Mesenteric fat pad (tissue), 1 donor: ENCODE measurements at places on chromosomes 5 and 9. TPM values are rescaled to one million over a fixed set of nuclear protein-coding genes. Genes with fewer than 3 reads are reported as not detected.

GRCh38 chr5:150153957-150154617 lies 1.6 kb downstream of the PDGFRB start:
- no peak for DNase-seq

DNA sequence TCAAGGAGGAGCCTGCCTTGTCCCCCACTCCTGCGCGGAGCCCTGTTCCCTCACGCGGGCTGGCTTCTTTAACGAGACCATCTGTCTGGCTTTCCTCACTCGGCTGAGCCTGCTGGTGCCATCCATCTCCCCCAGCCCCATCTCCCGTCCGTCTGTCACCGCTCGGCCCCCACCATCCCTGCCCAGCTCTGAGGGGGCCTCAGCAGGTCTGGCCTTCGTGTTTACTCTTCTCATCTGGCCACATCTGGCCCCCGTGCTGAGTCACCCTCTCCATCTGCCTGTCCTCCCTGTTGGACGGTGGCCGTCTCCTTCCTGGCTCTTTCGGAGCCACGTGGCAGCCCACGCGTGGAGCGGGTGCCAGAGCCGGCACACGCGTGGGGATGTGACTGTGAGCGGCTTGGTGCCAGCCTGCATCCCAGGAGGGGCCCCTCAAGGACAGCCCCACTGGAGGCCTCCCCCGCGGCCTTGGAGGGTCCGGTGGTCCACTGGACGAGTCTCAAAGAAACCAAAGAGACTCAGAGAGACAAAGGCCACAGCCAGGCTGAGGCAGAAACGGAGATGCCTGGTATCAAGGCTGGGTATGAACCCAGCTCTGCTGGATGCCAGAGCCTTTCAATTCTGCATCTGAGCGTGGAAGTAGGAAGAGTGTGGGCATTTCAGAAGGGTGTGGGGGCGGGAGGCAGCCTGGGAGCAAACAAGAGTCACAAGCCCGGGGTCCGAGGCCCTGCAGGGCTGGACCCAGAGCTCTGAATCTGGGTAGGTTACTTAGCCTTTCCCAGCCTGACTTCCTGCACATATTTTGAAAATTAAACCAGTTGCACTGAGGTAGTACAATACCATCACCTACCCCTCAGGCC lies 76.7 kb upstream of the UNC5A start:
- peak; percentile 47 for DNase-seq

The CDH9 gene
- total RNA-seq: not detected

The ERAP2 gene
- 10.7 TPM for total RNA-seq

DNA sequence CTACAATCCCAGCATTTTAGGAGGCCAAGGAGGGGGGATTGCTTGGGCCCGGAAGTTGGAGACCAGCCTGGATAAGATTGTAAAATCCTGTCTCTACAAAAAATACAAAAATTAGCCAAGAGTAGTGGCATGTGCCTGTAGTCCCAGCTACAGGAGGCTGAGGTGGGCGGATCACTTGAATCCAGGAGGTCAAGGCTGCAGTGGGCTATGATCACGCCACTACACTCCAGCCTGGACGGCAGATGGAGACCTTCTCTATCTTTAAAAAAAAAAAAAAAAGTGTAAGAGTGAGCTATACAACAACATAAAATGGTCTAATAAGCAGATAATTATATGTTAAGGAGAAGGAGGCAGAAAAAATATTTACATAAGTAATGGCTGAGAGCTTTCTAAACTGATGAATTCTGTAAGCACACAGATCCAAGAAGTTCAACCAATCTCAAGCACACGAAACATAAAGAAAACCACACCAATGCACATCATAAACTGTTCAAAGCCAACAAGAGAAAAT lies 23.0 kb downstream of the CDC14B start:
- no peak for DNase-seq

GRCh38 chr5:150075233-150075632 lies 11.1 kb downstream of the CSF1R start:
- DNase-seq: peak; percentile 62

DNA sequence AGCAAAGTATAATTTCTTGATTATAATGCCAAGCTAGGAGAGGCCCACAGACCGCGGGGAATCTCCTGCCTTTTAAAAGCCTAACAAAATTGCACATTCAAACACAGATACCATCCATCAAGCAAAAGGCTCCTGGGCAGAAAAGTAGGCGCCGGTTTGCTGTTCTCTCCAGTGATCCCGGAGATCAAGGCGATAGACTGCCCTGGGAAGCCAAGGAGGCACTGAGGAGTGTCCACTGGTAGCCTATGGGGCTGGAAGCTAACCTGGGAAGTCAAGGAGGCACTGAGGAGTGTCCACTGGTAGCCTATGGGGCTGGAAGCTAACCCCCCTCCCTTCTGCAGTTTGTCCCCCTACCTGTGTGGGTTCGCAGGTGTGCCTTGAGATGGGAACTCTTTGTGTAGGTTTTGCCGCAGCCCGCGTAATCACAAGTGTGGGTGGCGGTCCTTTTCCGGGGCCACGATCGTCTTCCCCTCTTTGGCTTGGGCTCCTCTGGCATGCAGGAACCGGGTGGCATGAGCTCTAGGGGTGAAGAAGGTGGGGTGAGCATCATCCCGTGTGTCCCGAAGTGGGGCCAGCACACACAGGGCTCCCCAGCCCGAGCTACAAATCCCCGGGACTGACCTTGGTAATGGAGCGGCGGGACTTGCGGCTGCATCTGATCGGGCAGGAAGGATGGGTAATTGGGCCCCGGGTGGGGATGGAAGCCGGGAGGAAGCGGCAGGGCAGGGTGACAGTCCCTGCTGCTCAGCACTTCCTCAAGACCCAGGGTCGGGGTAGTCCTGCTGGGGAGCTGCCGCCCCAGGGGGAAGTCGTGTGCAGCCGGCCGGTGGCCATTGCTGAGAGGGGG lies 2.7 kb downstream of the KLF4 start:
- DNase-seq: no peak

GRCh38 chr9:137951107-137951506 lies 73.5 kb downstream of the CACNA1B start:
- no peak for DNase-seq

DNA sequence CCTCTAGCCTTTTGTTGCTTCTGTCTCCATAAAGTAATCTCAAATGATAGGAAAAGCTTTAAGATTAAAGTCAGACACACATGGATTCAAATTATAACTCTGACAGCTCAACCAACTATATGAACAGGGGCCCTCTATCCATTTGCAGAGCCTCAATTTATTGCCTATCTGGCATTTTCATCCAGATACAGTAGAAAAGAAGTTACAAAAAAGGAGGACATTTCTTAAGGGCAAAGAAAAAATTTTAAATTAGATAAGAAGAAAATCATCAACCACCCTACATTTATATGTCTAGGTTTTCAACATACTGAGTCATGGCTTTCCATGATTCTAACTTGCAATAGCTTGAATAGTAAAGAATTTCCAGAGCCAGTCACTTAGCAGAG lies 567.2 kb downstream of the CAAP1 start:
- DNase-seq: no peak
